ENCODE measurements at places on chromosomes 4 and X. TPM values are rescaled to one million over a fixed set of nuclear protein-coding genes. Genes with fewer than 3 reads are reported as not detected.

DNA sequence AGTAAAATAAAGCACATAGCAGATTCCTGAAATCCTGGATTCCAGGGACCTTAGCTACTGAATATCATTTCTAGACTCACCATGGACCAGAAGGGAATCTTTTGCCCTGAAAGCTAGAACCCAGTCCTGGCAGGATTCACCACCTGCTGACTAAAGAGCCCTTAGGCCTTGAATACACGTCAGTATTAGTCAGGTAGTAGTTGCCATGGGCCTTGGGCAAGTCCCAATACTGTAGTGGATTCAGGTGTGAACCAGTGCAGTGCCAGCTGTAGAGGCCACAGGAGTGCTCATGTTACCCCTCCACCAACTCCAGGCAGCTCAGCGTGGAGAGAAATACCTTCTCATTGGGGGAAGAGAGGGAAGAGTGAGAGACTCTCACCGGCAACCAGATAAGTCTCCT is 64.1 kb upstream of the UBQLN2 start:
- DNase-seq: no peak

DNA sequence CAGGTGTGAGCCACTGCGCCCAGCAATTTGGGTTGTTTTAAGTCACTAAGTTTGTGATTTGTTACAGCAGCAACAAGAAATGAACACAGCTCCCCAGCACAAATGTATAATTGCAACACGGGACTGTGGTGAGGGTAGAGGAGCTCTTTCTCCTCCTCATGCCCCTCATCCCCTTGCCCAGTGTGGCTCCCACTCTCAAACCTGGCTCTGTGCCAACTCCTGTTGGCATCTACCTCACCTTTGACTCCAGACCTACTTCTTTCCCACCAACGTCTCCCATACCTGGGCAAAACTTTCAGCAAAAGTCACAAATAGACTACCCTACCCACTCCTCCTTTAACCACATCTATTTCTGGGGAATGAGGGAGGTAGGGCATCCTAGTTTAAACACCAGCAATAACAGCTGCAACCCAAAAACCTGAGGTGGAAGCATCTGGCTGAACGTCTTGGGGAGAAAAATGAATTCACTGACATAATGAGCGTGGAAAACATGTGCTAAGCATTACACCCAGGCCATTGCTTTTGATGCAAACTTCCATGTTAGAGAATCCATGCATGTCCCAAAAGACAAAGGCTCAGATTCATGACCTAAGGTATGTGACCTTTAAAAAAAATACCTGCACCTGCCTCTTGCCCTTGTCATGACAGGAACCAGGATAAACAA is 19.2 kb downstream of the LNX1 start:
- DNase-seq: no peak

The BCLAF3 gene
- total RNA-seq: 7.9 TPM

DNA sequence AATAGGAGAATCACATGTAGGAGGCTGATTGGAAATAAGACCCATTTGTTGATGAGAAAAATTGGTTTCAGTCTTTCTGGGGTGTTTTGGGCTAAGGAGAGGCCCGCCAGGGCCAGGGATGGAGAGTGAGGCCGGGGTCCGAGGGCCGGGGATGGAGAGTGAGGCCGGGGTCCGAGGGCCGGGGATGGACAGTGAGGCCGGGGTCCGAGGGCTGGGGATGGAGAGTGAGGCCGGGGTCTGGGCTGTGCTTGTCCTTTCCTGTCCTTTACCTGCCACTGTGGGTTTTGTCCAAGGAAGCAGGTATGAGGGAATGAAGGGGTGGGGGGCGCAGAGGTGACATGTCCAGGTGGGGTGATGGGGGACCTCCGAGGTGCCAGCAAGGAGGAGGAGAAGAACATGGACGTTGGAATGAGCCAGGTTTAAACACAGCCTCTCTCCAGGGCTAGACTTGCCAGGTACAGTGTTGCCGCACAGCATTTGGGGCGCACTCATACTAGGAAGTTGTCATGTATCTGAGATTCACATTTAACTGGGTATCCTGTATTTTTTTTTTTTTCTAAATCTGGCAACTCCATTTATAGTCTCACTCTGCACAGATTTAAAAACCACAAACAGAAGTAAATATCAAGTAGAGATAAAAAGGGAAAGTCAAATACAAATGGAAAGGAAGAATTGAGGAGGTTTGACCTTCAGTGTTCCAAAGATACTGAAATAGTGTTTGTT is 8.8 kb downstream of the RGS12 start:
- no peak for DNase-seq

Measured in suprapubic skin (tissue), 4 donors.